Activated CD4-positive, alpha-beta T cell treated with anti-CD3 and anti-CD28 coated beads for 36 hours (primary cell): ENCODE measurements at places on chromosomes 7 and 10. TPM values are rescaled to one million over a fixed set of nuclear protein-coding genes. Genes with fewer than 3 reads are reported as not detected.

GRCh38 chr10:485776-486175 is 203.7 kb downstream of the DIP2C start:
- H3K27ac ChIP-seq: peak overlapping the region; percentile 65
- H3K4me1 ChIP-seq: peaks cover 14% of the 10 kb centered on the region
- H3K36me3 ChIP-seq: no peaks in the 10 kb centered on the region
- no peaks in the 10 kb centered on the region for H3K27me3 ChIP-seq

- peak overlapping the region; percentile 89 for H3K27ac ChIP-seq
- peak; percentile 58 for DNase-seq
- H3K4me1 ChIP-seq: peaks cover 62% of the 10 kb centered on the region
- peak overlapping the region; percentile 90 for H3K4me3 ChIP-seq
Measured at GRCh38 chr7:129612112-129613015, 844 bp downstream of the NRF1 start.

DNA sequence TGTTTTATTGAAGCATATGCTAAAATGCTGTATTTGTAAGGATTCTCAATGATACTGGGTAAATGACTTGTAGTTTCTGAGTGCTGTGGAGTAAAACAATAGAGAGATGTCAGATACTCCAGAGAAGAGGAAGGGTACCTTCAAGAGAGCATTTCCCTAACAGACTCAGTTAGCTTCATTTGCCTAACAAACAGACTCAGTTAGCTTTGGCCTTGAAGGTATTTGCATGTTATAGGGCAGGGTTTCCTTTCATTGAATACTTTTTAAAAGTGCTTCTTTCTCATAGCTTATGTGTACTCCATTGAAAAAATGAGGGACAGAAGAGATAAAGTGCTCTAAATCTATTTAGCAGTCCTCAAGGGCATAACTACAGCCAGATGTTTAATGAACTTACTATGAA is 101.8 kb downstream of the CHN2 start:
- no peak for DNase-seq
- no peak overlapping the region for H3K27ac ChIP-seq
- H3K36me3 ChIP-seq: no peaks in the 10 kb centered on the region
- H3K27me3 ChIP-seq: peaks cover 4% of the 10 kb centered on the region
- H3K4me1 ChIP-seq: no peaks in the 10 kb centered on the region
- H3K4me3 ChIP-seq: no peak overlapping the region

DNA sequence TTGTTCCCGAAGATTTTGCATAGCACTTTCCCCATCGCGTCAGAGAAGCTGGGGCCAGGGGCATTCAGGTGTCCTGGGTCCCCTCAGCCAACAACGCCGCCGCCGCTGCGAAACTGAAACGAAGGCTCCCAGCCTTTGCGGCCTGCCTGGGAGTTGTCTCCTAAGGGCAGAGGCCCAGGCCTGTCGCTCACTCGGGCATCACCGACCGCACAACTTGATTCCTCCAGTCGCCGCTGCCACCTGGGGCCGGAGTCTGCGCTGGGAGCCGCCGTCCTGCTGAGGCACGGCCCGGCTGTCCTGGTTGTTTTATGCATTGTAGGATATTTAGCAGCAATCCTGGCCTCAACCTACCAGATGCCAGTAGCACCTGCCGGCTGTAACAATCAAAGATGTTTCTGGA is 22.0 kb downstream of the ZSCAN25 start:
- peak overlapping the region; percentile 94 for H3K27ac ChIP-seq
- no peaks in the 10 kb centered on the region for H3K27me3 ChIP-seq
- H3K4me1 ChIP-seq: peaks cover 70% of the 10 kb centered on the region
- H3K4me3 ChIP-seq: no peak overlapping the region
- peaks cover 68% of the 10 kb centered on the region for H3K36me3 ChIP-seq

DNA sequence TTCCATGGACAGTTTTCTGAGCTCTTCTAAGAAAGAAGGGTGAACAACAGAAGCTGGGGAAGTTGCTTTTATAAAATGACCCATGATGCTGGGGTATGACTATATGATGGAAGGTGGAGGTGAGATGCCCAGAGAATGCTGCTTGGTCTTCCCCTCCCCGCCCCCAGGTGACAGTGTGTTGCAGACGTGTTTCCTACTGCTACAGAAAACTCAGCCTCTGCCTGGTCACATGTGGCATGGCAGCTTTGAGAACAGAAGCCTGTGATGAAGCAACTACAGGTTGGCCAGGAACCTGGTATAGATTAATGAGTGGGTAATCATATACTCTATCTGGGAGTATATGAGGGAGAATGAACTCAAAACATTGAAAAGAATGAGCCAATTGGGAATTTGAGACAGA is 67.1 kb downstream of the MTURN start:
- H3K36me3 ChIP-seq: no peaks in the 10 kb centered on the region
- H3K27me3 ChIP-seq: no peaks in the 10 kb centered on the region
- H3K4me1 ChIP-seq: no peaks in the 10 kb centered on the region

DNA sequence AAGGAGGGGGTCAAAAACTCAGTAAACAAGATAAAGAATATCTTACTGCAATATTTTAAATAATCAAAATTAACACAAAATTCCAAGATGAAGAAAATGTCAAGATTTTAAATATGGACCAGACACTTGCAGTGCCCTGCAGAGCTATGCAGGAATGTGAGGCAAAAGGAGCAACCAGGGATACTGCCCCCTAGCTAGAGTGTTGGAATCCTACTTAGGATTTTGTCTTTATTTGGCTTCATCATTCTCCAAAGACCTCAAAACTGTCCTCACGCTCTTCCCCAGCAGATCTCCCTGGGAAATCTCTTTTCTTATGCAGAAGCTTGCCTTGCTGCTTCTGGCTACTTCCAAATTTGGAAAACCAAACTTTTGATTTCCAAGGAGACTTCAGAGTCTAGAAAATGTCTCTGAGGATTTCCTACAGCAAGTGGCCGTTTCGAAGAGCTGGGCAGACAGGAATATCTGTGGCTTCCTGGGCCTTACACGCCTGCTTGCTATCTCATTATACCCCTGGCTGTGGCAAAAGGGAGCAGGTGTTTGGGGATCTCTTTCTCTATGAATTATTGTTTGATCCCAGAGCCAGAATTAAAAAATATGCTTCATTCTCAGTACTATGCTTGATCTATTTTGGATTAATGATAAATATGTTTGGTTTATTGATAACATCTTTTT is 232.2 kb upstream of the BMPER start:
- no peaks in the 10 kb centered on the region for H3K4me1 ChIP-seq
- no peak overlapping the region for H3K4me3 ChIP-seq
- no peak overlapping the region for H3K27ac ChIP-seq
- no peaks in the 10 kb centered on the region for H3K27me3 ChIP-seq

- H3K36me3 ChIP-seq: no peaks in the 10 kb centered on the region
- no peak for DNase-seq
- no peak overlapping the region for H3K4me3 ChIP-seq
- no peak overlapping the region for H3K27ac ChIP-seq
- peaks cover 14% of the 10 kb centered on the region for H3K4me1 ChIP-seq
- peaks cover 6% of the 10 kb centered on the region for H3K27me3 ChIP-seq
Measured at GRCh38 chr10:11865561-11865960, 42.4 kb downstream of the PROSER2 start.

- H3K4me3 ChIP-seq: peak overlapping the region; percentile 47
- H3K4me1 ChIP-seq: peaks cover 64% of the 10 kb centered on the region
- DNase-seq: peak; percentile 74
- H3K27me3 ChIP-seq: no peaks in the 10 kb centered on the region
- H3K27ac ChIP-seq: peak overlapping the region; percentile 89
Measured at GRCh38 chr10:6607182-6607581, 27.1 kb upstream of the PRKCQ start.

DNA sequence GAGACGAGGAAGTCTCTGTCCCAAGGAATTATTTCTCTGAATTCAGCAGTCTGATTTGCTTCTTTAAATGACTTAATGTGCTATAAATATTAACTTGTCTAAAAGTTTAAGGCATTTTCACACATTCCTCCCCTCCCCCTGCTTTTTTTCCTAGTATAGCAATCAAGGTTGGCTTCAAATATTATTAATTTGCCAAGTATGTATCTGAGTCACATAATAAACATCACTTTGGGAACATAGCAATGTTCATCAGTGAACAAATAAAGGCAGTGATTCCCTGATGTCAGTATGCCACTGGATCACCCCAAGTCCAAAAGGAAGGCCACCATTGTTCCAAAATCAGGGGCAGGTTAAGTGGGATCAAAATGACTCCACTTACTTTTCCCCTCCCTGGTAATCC is 40.5 kb downstream of the PDE6C start:
- no peaks in the 10 kb centered on the region for H3K4me1 ChIP-seq
- DNase-seq: no peak
- H3K36me3 ChIP-seq: no peaks in the 10 kb centered on the region

DNA sequence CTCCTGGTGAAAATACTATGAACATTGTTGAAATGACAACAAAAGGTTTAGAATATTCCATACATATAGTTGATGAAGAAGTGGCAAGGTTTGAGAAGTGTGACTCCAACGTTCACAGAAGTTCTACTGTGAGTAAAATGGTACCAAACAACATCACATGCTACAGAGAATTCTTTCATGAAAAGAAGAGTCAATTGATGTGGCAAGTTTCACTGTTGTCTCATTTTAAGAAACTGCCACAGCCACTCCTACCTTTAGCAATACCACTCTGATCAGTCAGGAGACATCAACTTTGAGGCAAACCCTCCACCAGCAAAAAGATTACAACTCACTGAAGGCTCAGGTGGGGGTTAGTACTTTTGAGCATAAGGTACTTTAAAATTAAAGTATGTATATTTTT is 693.3 kb downstream of the GRID1 start:
- peaks cover 14% of the 10 kb centered on the region for H3K4me1 ChIP-seq
- H3K27ac ChIP-seq: no peak overlapping the region
- peaks cover 7% of the 10 kb centered on the region for H3K27me3 ChIP-seq
- H3K36me3 ChIP-seq: no peaks in the 10 kb centered on the region
- no peak overlapping the region for H3K4me3 ChIP-seq
- DNase-seq: no peak

- H3K4me1 ChIP-seq: no peaks in the 10 kb centered on the region
- H3K36me3 ChIP-seq: no peaks in the 10 kb centered on the region
Measured at GRCh38 chr10:49253340-49253906, 45.5 kb upstream of the C10orf71 start.

DNA sequence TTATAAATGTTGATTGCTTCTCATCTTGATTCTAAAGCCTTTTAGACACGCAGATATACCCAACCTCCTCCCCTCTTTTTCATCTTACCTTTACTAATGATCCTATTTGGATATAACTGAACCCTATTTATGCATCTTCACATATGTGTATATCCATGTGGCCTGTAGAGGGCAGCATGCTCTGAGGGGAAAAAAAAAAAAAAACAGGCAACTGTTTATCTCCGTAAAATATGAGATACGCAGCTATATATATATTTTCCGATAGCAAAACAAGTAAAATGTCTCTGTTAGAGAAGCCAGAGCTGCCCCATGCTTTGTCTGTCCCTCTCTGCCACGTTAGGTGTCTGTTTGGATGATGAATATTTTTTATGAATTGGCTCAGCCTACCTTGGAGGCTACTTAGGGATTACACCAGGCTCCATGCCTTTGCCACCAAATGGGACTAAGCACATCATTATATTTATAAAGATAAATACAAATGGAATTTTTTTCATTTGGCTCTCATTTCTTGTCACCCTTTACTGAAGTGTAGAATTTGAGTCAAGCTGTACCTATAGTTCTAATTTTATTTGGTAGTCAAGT is 174.8 kb upstream of the FZD1 start:
- no peaks in the 10 kb centered on the region for H3K27me3 ChIP-seq
- no peak overlapping the region for H3K4me3 ChIP-seq
- DNase-seq: peak; percentile 14
- H3K4me1 ChIP-seq: peaks cover 22% of the 10 kb centered on the region

DNA sequence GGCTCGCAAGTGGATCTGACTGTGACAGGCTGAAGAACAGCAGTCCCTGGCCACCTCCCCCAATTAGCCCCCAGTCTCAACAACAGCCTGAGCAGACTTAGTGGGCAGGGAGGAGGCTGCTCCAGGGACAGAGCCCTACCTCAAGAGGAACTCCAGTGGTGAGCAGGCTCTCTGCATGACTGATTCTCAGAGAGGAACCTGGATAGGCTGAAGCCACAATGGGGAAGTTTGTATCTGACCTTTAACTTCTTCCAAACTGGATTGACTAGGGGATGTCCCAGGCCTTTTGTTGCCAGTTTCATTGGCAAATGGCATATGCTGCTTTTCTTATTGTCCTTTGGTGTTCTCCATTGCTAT is 93.0 kb downstream of the ARHGAP22 start:
- H3K4me3 ChIP-seq: no peak overlapping the region
- DNase-seq: no peak
- H3K4me1 ChIP-seq: no peaks in the 10 kb centered on the region
- H3K27ac ChIP-seq: no peak overlapping the region
- H3K27me3 ChIP-seq: no peaks in the 10 kb centered on the region

DNA sequence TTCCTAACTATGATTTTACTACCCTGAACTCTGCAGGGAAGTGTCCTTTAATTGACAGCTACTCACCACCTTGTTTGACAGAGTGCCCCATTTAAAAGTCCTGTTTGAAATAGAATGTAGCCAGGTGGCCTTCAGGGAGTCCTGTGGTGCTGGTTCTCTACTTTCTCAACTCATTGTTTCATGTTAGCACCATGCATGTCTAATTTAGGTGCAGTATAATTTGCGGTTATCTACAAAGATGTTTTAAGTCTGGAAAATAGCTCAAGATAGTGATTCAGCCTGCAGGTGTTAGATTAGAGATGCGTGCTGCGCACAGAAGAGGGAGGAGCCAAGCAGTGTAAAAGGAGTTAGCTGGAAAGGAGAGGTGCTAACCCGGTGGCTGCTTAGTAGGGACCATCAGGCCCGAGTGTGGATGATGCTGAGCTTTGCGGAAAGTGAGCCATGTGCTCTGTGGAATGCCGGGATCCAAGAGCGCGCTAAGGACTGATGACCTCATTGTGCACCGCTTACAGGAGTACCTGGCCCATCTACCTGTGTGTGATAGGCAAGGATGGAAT is 1.2 kb downstream of the CCM2 start:
- H3K4me1 ChIP-seq: peaks cover 53% of the 10 kb centered on the region
- peaks cover 26% of the 10 kb centered on the region for H3K36me3 ChIP-seq
- H3K4me3 ChIP-seq: peak overlapping the region; percentile 91
- peak; percentile 82 for DNase-seq
- H3K27me3 ChIP-seq: no peaks in the 10 kb centered on the region

DNA sequence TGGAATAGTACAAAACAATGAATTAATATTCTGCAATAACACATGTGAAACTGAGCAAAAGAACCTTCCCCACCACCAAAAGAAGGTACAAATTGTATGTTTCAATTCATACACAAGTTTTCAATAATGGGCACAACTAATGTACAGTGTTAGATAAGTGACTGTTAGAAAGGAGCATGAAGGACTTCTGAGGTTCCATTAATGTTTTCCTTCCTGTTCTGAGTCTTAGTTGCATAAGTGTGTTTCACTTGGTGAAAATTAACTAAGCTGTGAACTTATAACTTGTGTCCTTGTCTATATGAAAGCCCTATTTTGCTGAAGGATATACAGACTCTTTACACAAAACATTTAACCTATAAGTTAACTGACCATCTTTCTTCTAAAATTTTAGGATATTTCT is 8.2 kb downstream of the GSAP start:
- no peak for DNase-seq
- peaks cover 4% of the 10 kb centered on the region for H3K36me3 ChIP-seq
- peaks cover 2% of the 10 kb centered on the region for H3K4me1 ChIP-seq
- no peak overlapping the region for H3K27ac ChIP-seq
- H3K27me3 ChIP-seq: no peaks in the 10 kb centered on the region

OR2A42 gene
- total RNA-seq: not detected

GPR85 gene
- not detected for total RNA-seq

CREM gene
- total RNA-seq: 106 TPM

HOXA1 gene
- total RNA-seq: 0.14 TPM

CALML3 gene
- not detected for total RNA-seq

SYNPO2L gene
- not detected for total RNA-seq

SCART1 gene
- 1.4 TPM for total RNA-seq

MTPN gene
- total RNA-seq: 123 TPM

VIPR2 gene
- total RNA-seq: 0.50 TPM

GNAT3 gene
- total RNA-seq: not detected

RNF32 gene
- total RNA-seq: 0.90 TPM

DCLRE1C gene
- total RNA-seq: 30.9 TPM

PNLIP gene
- total RNA-seq: not detected

CNPY1 gene
- total RNA-seq: not detected

LOXL4 gene
- total RNA-seq: not detected

ACHE gene
- 0.09 TPM for total RNA-seq
